Kidney (tissue), 22 donors: ENCODE measurements at places on chromosomes 5 and 9.

DNA sequence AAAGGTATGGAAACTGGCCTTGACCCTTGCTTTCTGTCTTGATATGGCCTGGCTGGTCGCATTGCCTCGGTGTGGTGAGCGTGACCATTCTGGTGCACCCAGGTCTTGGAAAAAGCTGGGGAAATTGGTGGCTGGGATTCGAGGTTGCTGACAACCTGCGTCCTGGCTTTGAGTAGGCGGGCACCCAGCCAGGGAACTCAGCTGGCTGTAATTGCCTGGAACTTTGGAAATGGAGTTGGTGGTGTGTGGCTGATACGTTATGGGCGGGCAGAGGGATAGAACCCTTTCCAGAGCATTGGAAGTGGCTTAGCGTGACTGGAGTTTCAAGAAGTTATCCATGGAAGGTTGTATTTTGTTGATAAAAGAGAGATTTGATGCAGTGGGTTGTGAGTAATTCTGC, 35.2 kb downstream of the KCNMB1 start:
- peak; percentile 66 for DNase-seq

DNA sequence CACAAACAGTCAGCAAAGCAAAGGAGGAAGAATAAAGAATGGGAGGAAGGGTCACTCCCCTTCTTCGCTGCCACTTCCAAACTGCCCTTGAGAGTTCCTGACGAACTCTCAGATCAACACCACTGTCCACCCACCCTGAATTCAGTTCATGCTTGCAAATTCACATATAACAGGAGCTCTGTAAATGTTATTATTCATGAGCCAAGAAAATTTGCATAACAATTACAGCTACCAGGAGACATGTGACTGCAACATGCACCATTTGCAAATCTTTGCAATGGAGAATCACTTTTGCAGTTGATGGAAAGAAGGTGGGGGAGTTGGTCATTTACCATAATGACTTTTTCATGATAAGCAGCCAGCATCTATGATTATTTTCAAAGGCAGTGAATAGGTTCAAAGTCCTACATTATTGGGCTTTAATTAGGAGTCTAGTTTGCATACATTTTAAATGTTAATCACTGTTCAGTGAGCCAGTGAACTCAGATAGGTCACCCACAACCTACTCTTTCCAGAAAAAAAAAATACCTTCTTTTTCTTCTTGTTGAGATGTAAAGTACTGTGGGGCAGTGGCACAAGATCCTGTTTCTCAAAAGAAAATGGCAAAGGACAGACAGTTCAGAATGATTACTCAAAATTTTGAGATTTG, 149.7 kb downstream of the CAAP1 start:
- no peak for DNase-seq

GRCh38 chr5:171830686-171831085, 45.1 kb downstream of the SMIM23 start:
- no peak for DNase-seq

- DNase-seq: peak; percentile 37
Observed at GRCh38 chr5:115389799-115390382, 93.4 kb upstream of the CCDC112 start.

GRCh38 chr5:14775857-14776256, 95.7 kb downstream of the ANKH start:
- no peak for DNase-seq

DNA sequence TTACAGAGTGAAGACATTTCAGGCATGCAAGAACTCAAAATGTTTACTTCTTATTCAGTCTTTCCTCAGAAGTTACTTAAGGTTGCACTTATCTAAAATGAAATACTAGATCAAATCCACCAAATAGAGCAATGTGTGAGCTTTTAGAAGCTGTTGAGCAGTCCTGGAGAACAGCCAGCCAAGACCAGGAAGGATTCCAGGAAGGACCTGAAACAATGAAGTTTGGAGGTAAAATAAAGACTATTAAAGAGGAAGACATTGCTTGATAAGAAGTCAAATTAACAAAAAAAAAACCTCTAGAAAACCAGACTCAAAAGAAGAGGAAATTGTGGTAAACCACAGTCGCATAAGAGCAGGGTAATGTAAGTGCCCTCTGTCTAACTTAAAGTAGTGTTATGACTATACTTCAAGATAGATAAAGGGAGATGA, 156.2 kb upstream of the S1PR3 start:
- DNase-seq: no peak

GRCh38 chr5:116528519-116529234, 45.9 kb downstream of the SEMA6A start:
- no peak for DNase-seq

GRCh38 chr9:109179801-109180523, 12.9 kb upstream of the FRRS1L start:
- no peak for DNase-seq

DNA sequence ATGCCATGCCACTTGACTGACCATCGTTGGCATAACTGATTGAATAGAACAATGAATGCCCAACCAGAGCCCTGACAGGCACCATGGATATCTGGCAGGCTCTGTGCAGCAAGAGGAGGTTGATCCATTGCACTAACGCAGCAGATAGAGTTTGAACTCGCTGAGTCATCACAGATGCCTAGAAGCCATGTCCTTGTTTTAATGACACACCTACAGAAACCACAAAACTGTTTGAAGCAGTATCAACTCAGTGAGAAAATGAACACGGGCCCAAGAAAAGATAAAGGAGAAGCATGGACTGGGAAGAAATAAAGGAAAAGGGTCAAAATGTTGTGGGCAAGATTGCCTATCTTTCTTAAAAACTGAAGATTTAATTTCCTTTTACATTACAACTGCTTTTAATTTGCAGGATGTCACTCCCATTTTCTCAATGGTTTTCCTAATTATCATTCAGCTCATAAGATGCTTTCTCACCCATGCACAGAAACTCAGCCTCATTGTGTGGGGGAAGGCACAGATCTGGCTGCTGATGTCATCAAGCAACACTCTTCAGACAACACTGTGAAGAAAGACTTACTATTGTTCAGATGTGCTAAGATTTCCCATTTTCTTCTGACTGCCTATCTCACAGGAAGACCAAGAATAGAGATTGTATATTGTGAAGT, 129.0 kb downstream of the PIK3R1 start:
- DNase-seq: no peak

DNA sequence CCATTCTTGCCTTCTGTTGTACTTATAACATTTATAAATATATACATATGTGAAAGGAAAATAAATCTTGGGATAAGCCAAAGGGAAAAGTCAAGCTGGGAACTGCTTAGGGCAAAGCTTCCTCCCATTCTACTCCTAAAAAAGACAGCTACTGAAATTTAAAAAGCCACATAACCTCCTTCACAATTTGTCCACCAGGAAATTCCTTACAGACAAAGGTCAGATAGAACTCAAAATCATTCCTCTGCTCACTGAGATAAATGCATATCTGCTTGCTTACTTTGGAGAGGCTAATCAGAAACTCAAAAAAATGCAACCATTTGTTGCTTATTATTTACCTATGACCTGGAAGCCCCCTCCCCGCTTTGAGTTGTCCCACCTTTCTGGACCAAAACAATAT, 112.5 kb downstream of the CEMIP2 start:
- DNase-seq: no peak

- no peak for DNase-seq
Observed at GRCh38 chr5:57219386-57219785, 45.5 kb downstream of the GPBP1 start.

DNA sequence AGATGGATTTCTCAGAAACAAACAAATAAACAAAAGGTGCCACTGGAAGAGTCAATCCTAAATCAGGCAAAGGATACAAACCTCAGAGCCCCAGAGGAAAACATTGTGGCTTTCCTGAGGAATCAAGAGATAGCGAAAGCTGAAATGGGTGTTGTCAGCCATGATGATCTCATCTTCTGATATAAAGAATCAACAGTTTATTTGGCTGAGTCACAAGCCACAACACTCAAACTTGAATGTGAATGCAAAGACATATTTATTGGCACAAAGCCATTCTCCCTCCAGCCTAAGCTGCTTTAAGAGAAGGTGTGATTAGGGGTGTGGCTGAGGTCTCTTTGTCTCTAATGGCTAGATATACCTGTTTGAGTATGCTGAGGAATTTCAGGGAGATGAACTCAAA, 73.3 kb upstream of the NREP start:
- DNase-seq: no peak

GRCh38 chr5:90987726-90988125, 395.4 kb downstream of the ARRDC3 start:
- no peak for DNase-seq

GRCh38 chr5:165135565-165135964, 1630.1 kb downstream of the MAT2B start:
- DNase-seq: no peak

DNA sequence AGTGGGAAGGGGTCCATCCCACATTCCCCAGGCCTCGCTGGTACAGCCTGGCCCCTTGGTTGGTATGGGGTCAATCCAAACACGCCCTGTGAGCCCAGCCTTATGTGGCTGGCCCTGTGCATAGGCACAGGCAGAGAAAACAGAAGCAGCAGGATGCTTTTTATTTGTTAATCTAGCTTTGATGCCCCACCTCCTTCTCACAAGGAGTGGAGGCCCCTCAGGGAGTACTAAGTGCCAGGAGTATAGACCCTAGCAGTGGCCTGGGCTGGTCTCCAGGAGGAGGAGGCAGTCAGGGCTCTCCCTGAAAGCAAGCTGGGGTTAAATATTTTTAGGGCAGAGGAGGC, 14.6 kb upstream of the TCF7 start:
- DNase-seq: no peak

DNA sequence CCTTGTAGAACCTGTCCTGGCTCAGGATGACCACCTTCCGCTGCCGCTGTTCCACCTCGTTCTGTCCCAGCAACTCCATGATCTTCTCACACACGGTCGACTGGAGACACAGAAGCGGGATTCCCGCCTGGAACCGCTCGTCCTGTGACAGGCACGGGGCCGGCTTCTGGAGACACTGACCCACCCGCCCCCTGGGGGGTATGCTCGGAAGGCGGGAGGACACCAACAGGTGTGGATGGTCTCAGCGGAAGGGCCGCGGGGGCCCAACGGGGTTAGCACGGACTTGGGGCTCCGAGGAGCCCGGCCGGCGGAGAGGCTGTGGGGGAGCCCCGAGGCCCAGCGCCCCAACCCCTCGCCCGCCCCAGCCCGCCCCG, 530 bp downstream of the UCK1 start:
- DNase-seq: peak; percentile 59

- DNase-seq: peak; percentile 3
Observed at GRCh38 chr5:175750511-175750931, 92.7 kb downstream of the HRH2 start.

DNA sequence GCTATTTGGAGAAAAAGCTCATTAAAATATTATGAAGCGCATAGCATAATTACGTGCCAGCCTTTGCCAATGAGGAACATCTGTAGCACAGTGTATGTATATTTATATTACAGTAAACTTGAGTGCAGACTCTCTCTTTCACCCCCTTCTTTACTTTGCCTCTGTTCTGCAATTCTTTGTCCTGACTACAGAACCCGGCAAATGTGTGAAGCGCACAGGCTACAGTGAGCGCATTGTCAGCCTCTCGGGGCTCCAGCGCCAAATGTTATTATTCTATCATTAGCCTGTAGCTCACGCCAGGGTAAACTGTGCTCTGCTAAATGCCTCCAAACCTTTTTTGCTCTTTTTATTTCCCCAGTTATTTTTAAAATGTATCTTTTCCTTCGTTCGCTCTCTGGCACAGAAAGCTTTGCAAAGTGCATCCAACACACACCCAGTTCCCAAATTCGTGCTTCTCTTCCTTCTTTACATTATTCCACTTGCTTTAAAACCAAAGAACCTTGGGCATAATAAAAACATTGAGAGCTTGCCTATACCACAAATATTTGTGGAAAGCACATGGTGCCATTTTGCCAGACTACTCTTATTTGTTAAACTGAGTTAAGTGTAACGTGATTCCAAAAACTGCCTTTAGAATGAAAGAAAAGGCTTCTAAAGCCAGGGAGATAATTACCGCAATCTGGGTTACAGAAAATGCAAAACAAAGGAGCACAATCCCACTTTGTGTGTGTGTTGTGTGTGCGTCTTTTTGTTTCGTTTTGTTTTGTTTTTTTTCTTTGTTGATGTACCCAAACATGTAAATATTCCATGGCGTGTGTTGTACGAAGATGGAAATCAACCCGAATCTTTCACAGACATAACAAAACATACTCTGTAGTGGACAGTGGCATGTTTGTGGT, 164.1 kb upstream of the MPDZ start:
- DNase-seq: no peak

DNA sequence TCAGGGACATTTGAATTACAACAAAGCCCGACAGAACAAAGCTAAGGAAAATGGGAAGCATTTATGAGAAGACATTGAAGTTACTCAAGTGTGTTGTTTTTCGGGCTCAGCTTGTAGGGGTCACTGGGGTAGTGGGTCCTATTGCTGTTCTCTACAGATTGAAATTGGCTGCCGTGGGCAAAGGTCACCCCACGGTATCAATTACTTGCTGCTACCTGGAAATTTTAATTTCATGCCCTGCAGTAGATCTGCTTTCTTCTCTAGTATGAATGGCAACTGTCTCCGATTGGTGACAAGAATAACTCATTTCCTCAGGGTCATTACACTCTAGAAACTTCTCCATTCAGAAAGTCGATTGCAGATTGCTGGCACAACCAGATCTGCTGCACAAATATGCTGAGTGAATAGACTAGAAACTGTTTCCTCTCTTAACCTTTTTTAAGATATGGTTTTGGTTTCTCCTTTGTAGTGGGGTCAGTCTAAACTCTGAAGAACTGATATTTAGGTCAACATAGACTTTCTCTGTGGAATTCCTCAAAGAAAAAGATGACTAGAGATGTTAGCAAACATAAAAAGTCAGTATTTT, 454.1 kb downstream of the ARHGEF28 start:
- no peak for DNase-seq

GRCh38 chr5:143241892-143242291, 161.6 kb downstream of the NR3C1 start:
- no peak for DNase-seq

DNA sequence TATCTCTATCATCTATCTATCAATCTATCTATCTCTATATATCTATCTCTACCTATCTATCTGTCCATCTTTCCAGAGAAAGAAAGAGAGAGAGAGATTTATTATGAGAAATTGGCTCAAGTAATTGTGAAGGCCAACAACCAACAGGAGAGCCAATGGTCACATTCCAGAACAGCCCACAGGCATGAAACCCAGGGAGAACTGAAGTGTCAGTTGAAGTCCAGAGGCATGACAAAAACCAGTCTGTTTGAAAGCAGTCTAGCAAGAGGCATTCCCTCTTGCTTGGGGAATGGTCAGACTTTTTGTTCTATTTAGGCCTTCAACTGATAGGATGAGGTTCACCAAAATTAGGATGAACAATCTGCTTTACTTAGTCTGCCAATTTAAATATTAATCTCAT, 87.6 kb upstream of the PLCXD3 start:
- DNase-seq: no peak

DNA sequence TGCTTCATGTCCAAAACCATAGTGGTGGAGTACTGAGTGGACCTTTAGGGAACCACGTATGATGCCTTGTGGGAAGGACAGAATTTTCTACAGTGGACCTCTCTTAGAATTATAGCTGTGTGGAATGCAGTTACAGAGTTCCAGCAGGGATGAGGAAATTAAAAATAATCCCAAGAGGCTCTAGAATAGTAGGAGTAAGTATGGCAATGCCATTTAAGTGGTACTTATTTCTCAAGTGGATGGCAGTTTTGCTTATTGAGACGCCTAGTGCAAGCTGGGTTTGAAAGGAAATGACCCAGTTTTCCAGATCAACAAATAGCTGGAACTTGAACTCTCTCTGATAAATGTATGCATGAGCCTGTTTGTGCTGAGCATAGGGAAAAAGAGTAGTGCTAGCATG, 431.6 kb downstream of the PRR16 start:
- DNase-seq: no peak
